ENCODE measurements at places on chromosomes 4 and X.

GRCh38 chr4:853416-853781 lies 27.5 kb upstream of the CPLX1 start:
- no peak for DNase-seq

- no peak for DNase-seq
Measured at GRCh38 chr4:76585897-76586360, 150.9 kb downstream of the SHROOM3 start.

DNA sequence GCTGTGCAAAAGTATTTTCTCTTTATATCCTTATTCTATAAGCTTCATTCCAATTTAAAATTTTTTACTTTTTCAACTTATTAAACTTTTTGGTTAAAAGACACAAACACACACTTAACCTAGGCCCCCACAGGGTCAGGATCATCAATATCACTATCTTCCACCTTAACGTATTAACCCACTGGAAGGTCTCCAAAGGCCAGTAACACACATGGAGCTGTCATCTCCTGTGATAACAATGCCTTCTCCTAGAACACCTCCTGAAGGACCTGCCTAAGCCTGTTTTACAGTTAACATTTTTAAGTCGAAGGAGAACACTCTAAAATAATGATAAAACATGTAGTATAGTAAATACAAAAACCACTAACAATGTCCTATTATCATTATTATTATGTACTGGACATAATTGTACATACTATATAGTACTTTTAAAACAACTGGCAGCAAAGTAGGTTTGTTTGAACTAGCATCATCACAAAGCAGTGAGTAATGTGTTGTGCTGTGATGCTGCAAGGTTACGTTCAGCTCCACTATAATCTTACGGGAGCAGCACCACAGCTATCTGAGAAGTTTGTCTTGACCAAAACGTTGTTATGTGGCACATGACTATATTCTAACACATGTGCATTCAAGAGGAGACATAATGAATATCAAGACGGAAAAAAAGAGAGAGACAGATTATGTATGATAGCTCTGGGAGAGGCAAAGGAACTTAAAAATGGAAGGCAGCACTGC lies 33.7 kb downstream of the DHX15 start:
- DNase-seq, result no peak

GRCh38 chrX:133475953-133476352 lies 60.7 kb upstream of the GPC4 start:
- DNase-seq, result no peak

GRCh38 chr4:155544547-155544946 lies 122.1 kb upstream of the GUCY1A1 start:
- DNase-seq, result no peak

GRCh38 chr4:36196145-36196913 lies 48.0 kb downstream of the ARAP2 start:
- DNase-seq, result no peak

DNA sequence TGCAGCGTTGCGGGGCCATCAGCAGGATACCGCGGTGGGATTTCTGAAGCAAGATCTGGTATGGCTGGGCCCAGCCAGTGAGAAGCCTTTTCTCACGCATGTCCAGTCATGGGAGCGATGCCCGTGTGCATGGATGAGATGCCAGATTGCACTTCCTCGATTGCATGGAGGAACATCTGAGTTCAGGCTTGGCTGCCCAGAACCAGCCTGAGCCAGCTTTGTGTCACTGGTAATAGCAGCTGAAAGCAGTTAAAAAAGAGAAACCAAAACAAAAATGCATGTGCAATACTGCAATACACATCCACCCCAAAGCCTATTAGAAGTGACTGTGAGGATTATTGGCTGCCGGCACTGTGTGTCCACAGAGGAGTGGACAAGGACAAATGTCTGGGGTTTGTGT lies 59.3 kb downstream of the PSAPL1 start:
- no peak for DNase-seq

DNA sequence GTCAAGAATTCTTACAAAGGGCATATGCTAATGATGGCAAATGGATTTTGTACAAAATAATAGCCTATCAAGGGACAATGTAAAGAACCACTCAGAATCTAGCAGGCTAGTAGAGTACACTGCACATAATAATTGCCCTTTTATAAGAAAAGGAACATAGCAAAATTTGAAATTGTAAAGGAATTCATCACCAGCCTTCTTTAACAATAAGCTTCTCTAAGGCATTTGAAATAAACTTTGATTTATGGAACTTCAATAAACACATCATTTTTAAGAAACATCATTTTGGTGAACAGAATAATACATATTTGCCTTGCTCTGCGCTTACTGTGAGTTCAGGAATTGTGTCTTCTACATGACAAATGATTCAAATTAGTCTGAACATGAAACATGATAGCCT lies 9.7 kb upstream of the ATP10D start:
- DNase-seq, result no peak

DNA sequence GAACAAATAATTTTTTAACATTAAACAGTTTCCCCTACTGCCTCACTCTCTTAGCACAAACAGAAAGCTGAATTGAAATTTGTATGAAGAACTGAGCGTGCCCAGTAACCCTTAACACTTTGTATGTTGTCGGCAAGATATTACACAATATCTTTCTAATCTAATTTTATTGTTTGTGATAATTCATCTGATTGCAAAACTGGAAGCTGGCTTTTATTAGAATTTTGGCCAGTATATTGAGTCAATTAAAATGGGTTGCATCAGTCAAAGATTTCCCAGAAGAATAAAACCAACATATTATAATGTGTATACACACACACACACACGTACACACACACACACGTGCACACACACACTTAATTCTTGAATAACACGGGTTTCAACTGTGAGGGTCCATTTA lies 2332.1 kb downstream of the PCDH7 start:
- no peak for DNase-seq

DNA sequence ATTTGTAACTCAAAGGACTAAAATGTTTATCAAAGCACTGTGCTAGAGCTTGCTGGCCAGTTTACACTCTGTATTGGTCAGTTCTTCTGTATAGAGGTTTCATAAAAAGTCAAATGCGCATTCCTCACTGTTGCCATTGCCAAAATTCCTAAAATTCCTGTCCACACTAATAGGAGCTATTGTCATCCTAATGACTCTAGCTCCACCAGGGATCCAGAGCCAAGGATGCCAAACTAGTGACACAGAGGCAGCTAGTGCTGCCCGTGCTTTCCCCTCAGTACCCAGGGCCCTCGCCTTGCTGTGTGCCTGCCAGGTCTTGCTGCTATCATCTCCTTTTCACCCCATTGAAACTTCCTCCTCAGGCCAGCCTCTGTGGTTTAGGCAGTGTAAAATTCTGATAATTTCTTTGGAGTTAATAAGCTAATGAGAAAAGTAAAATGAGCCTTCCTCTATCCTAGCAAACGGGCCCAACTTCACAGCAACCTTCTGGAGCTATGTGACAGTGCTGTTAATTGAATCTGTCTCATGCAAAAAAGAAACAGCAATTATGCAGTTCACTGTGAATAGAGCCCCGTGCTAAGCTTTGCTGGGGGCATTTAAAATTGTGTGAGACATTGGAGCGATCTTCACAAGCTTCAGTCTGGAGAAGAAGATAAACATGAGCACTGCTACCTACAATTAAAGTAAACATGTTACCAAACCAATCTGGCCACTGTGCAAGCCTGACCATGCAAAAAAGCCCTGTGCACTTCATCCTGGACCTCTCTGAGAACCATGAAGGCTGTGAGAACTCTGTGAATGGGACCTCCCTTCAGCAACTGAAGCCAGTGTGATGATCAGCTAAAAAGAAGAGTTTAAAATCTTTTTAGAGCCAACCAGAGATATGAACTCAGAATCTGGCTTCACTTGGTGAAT lies 43.1 kb upstream of the FGF2 start:
- no peak for DNase-seq

DNA sequence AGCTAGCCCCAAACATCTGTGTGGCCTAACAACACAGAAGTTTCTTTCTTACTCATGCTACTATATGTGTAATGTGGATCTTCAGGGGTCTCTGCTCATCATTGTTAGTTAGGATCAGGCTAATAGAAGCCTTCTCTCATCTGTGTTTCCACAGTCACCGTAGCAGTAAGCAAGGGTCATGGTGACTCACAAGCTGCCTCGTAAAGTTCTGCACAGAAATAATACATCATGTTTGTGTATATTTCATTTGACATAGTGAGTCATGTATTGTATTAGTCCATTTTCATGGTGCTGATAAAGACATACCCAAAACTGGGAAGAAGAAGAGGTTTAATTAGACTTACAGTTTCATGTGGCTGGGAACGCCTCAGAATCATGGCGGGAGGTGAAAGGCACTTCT lies 38.7 kb downstream of the SLC4A4 start:
- no peak for DNase-seq

- no peak for DNase-seq
Measured at GRCh38 chr4:5980436-5981155, 37.6 kb downstream of the C4orf50 start.

GRCh38 chr4:95957054-95957453 lies 117.2 kb downstream of the PDHA2 start:
- DNase-seq, result no peak

- no peak for DNase-seq
Measured at GRCh38 chr4:2647403-2648158, 108.6 kb downstream of the TNIP2 start.

- DNase-seq, result no peak
Measured at GRCh38 chrX:112056476-112056875, 26.1 kb downstream of the TRPC5 start.

- no peak for DNase-seq
Measured at GRCh38 chrX:111445485-111445884, 33.5 kb upstream of the DCX start.

- no peak for DNase-seq
Measured at GRCh38 chr4:99507762-99508161, 3.1 kb upstream of the C4orf17 start.

GRCh38 chr4:84531689-84532088 lies 32.6 kb upstream of the NKX6-1 start:
- no peak for DNase-seq

DNA sequence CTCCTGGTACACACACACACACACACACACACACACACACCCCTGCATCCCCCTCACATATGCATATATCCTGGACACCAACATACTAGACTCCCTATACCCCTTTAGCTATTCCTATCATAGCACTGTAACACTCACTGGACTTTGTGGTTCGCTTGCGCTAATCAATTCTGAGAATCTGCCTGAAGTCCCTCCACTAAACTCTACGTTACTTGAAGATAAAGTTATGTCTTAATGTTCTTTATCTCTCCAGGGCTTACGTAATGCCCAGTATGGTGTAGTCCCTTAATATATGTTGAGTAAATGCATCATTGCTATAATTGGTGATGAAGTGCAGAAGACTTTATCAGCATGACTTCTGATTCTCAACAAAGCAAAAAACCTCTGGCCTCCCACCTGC lies 32.3 kb downstream of the PTCHD1 start:
- DNase-seq, result no peak

DNA sequence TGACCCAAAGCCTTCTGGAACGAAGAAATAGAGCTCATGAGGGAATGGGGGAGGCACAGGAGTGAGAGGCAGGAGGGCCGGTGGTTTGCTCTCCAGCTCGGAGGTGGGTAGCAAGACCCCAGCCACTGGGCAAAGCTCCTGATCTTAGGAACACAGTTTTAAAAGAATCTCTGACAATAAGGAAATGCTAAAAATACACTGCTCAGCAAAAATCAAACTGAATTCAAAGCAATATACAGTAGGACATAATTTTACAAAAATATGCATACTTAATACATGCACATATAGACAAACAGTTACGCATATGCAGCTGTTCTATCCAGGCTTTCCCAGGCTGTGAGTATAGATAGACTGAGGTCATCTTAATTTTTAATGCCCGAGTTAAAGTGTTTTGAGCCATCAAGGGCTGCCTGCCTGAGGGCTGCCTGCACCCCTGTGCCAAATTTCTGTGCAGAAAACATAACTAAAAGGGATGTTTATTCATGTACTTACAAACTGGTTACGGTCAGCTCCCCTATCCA lies 6.9 kb downstream of the GPR50 start:
- DNase-seq, result no peak

- no peak for DNase-seq
Measured at GRCh38 chr4:172998527-172999469, 169.8 kb upstream of the GALNT7 start.

GRCh38 chrX:108412783-108413182 lies 25.4 kb downstream of the COL4A6 start:
- no peak for DNase-seq

DNA sequence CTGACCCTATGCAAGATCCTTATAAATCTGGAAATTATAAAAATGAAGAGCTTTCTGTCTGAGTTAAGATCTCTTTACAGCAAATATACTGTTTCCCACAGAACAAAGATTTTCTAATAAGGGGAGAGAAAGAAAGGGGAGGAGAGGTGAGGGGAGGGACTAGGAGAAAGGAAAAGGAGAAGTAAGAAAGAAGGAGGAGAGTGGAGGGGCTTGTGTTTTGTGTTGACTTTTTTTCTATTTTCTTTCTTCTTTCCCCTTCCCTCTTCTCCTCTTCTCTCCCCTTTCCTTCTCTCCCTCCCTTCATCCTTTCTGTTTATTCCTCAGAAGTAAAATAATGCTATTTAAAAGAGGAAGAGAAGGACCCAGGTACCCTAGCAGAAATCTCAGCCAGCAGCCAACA lies 6.2 kb downstream of the CXCL6 start:
- no peak for DNase-seq

GRCh38 chr4:70754470-70754869 lies 32.7 kb downstream of the RUFY3 start:
- DNase-seq, result no peak
